CD8-positive, alpha-beta memory T cell (primary cell): ENCODE measurements at places on chromosomes 12 and 14. TPM values are rescaled to one million over a fixed set of nuclear protein-coding genes. Genes with fewer than 3 reads are reported as not detected.

Gene GPR65
- total RNA-seq: 15.2 TPM

Gene AREL1
- total RNA-seq: 37.0 TPM

DNA sequence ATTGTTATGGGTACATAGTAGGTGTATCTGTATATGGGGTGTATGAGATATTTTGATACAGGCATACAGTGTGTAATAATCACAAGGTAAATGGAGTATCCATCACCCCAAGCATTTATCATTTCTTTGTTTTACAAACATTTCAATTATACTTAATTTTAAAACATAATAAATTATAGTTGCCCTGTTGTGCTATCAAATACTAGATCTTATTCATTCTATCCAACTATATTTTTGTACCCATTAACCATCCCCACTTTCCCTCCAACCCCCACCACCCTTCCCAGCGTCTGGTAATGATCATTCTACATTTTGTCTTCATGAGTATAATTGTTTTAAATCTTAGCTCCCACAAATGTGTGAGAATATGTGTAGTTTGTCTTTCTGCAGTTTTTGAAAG, 302.6 kb downstream of the FOXG1 start:
- DNase-seq: no peak

DNA sequence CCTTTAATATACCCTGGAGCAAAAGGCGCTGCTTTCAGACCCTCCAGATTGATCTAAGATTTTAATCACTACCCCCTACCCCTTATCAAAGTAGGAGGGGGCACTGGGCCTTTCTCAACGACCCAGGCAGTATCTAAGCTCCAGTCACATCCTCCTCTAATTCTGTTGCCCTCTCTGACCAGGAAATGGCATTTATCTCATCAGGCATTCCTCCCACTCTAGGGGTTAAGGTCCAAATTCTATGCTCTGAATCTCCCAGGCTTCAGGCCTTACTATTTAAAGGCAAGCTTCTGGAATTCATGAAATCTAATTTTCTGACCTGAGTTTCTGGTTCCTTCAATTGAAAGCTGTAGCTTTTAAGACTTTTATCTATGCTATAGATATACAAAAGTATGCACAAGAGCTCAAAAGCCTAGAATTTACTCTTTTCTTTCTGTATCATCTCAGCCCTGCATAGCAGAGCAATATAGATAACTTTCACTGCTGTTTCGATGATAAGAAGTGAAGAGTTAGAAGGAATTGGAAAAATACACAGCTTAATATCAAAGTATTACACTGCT, 622.9 kb downstream of the RPS29 start:
- no peak for DNase-seq

- no peak for DNase-seq
Measured at GRCh38 chr14:68292441-68293215, 473.0 kb downstream of the RAD51B start.

- peak; percentile 46 for DNase-seq
Measured at GRCh38 chr12:9649532-9649940, 20.0 kb upstream of the CLEC2D start.

DNA sequence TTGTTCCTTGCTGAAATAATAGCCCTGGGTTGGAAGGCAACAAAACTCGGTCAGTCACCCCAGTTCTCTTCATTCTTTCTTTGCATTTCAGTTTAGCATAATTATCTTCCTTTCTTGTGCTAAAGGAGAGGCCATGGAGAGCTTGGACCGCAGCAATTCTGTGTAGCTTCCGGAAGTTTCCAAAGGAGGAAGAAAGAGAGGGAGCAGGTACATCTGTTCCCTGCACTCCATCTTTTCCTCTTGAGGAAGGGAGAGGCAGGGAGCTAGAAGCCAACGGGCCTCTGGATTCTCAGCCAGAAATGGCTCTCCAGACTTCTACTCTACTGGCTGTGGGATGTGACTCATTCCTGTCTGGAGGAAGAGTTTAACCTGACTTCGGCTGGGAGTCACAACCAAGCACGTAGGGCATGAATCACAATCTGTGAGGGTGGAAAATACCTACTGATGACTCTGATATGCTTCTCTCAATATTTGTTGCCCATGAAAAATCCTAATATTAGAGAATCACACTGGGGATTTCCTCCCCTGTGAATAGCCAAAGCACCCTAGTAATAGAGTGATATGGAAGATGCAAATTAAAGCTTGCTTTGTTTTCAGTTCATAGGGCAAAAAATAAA, 17.0 kb downstream of the ANO6 start:
- DNase-seq: no peak
